Testis (tissue), 5 donors: ENCODE measurements at places on chromosomes 6 and 20. TPM values are rescaled to one million over a fixed set of nuclear protein-coding genes. Genes with fewer than 3 reads are reported as not detected.

Gene KLHDC3
- total RNA-seq: 207 TPM

- H3K27me3 ChIP-seq: no peaks in the 10 kb centered on the region
- H3K4me3 ChIP-seq: no peak overlapping the region
- DNase-seq: peak; percentile 50
- H3K4me1 ChIP-seq: peaks cover 24% of the 10 kb centered on the region
- H3K36me3 ChIP-seq: no peaks in the 10 kb centered on the region
Observed at GRCh38 chr6:89023591-89024441, 56.7 kb upstream of the PNRC1 start.

Gene COL12A1
- total RNA-seq: 11.4 TPM

DNA sequence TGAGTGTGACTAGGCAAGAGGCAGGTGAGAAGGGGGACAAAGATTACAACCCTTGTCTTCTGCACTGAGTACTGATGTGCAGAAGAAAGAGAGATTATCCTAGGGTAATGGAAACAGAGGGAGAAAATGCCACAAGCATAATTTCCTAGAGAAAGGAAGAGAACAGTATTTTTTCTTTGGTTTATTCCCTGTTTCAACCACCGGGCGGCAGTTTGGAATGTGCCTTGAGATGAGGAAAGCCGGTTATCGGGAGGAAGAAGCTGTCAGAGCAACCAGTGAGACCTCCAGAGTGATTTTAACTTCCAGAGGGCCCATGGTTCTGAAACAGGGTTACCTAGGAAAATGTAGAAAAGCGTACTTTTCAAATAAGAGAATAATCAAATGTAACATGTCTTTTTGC, 121.4 kb downstream of the REV3L start:
- DNase-seq: peak; percentile 57
- H3K36me3 ChIP-seq: no peaks in the 10 kb centered on the region
- H3K27me3 ChIP-seq: no peaks in the 10 kb centered on the region

DNA sequence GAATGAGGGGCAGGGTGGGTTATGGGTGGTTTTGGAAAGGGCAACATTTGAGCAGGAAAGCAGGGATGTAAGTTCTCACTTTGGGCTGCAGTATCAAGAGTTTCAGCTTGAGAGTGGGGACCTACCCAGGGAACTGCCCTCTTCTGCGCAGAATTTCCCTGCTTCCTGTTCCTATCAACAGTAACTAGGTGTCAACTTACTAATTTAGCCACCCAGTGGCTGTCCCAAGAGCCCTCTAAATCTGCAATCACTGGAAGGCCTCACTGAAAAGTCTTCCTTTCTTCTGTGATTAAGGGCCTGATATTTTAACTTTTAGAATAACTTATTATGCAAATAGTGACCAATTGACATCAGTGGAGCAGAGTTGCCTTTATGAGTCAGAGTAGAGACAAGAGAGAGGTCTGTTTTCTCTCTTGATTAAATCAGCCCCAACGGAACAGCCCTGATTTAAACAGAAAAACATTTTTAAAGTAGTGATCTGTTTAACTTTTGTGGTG, 118.2 kb upstream of the RIPOR2 start:
- no peak for DNase-seq
- H3K36me3 ChIP-seq: no peaks in the 10 kb centered on the region
- H3K4me3 ChIP-seq: no peak overlapping the region
- H3K27ac ChIP-seq: no peak overlapping the region
- H3K27me3 ChIP-seq: no peaks in the 10 kb centered on the region
- H3K4me1 ChIP-seq: peaks cover 4% of the 10 kb centered on the region

GRCh38 chr6:83633609-83634008, 75.3 kb downstream of the SNAP91 start:
- H3K36me3 ChIP-seq: no peaks in the 10 kb centered on the region
- no peak overlapping the region for H3K4me3 ChIP-seq
- no peak overlapping the region for H3K27ac ChIP-seq
- H3K4me1 ChIP-seq: no peaks in the 10 kb centered on the region
- no peaks in the 10 kb centered on the region for H3K27me3 ChIP-seq
- no peak for DNase-seq

DNA sequence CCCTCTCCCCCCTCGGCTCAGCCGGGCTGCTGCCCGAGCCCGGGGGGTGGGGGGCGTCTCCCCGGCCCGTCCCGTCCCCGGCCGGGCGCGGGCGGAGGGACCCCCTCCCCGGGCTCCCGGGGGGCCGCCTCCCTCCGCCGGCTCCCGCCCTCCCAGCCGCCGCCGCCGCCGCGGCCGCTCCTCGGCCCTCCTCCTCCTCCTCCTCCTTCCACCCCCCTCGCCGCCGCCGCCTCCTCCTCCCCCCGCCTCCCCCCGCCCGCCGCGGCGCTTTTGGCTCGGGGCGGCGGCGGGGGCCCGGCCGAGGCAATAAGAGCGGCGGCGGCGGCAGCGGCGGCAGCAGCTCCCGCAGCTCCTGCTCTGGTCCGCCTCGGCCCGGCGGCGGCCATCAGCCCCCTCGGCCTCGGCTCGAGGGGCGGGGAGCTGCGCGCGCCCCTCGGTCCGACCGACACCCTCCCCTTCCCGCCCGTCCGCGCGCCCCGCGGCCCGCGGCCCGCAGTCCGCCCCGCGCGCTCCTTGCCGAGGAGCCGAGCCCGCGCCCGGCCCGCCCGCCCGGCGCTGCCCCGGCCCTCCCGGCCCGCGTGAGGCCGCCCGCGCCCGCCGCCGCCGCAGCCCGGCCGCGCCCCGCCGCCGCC, 38.7 kb downstream of the GNAS start:
- peak overlapping the region; percentile 99 for H3K27ac ChIP-seq
- peaks cover 29% of the 10 kb centered on the region for H3K4me1 ChIP-seq
- H3K27me3 ChIP-seq: no peaks in the 10 kb centered on the region
- no peaks in the 10 kb centered on the region for H3K36me3 ChIP-seq

- no peaks in the 10 kb centered on the region for H3K4me1 ChIP-seq
- no peaks in the 10 kb centered on the region for H3K36me3 ChIP-seq
- H3K27ac ChIP-seq: no peak overlapping the region
- no peak overlapping the region for H3K4me3 ChIP-seq
- no peak for DNase-seq
Observed at GRCh38 chr6:71333697-71334096, 45.1 kb downstream of the OGFRL1 start.

DNA sequence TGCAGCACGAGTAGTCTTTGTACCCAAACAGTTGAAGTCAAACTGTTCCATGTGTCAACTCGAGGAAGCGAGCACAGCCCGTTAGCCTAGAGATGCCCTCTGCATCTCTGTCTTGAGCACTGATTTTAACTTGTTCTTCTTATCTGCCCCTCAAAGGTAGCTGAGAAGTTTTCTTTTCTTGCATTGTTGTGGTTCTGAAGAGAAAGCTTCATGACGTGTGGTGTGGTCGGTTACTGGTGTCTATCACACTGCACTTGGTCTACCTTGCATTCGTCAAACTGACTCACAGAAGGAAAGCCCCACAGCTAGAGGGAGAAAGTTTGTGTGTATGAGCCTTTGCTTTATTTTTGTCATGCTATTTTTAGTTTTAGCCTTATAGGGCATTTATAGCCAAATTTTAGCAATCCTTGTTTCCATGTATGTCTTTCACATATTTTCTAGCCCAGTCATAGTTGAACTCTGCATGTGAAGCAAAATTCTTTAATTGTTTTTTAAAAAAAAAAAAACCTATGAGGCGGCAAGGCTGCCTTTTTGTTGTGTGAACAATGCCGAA, 115.1 kb downstream of the JAG1 start:
- no peak for DNase-seq
- no peak overlapping the region for H3K27ac ChIP-seq
- H3K36me3 ChIP-seq: no peaks in the 10 kb centered on the region
- no peaks in the 10 kb centered on the region for H3K27me3 ChIP-seq
- no peaks in the 10 kb centered on the region for H3K4me1 ChIP-seq
